ENCODE measurements at places on chromosomes 4 and X. TPM values are rescaled to one million over a fixed set of nuclear protein-coding genes. Genes with fewer than 3 reads are reported as not detected.

DNA sequence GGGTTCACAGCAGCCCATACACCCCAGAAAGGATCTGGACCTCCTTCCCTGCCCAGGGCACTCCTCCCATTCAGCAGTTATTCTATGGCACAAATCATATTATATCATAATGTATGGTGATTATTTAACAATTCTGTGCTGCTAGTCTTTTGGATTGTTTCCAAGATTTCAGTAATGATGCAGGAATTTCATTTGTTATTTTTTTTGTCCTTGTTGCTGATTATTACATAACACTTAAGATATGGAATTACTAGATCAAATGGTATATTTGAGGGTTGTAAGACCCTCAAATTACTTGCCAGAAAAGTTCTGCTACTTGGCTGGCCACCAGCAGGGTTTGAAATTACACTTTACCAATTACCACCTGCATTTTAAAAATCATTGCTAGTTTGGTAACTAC is 36.4 kb downstream of the QDPR start:
- peak; percentile 9 for DNase-seq

DNA sequence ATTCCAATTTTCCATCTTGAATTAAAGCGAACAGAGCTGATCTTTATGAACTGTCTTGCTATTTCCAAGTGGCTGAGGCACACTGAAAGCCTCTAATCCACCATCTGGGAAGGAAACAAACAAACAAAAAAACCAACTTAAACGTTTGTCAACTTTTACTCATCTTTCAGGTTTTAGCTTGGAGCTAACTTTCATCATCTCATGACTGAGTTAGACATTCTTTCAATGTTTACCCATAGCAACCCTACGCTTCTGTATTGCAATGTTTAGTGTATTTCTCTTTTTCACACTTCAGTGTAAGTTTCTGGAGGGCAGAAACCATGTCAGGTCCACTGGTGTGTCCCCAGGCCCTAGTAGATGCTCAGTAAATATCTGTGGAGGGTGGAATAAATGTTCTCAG is 343.8 kb downstream of the GBA3 start:
- DNase-seq, result no peak

DNA sequence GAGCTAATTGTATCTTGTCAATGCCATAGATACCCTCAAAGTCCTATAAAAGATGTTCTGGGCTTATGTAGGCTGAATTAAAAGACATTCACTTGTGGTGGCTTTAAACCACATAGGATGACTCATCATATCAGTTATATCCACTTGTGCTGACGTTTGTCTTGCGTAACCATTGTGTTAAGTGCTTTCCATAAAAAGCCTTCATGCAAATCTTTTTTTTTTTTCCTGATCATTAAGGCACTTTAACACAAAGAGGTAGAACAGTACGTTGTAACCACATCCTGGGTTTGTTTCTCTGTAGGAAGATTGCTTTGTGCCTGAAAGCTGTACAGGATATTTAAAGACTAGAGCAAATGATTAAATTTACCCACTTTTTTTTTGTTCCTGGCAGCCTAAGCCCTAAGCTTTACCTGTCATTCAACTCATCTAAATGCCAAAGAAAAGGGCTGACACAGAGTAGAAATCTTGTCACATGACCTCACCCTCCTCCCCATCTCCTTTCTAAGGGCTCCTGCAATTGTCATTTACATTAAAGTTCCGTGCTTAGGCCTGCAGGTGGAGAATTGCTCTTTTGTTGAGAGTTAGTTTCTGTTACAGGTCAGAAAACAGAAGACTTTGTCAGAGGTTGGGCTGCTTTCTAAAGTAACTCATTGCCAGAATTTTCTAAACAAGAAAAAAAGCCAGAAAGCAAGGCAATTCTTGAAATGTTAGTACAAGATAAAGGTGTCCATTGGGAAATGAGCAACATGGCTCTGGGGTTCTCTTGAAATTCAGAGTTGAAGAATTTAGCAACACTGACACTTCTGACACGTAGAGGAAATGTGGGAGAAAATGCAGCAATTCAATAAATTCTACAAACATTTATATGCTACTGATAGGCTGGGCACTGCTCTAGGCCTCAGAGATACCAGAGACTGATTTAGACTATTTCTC is 555.6 kb downstream of the PPARGC1A start:
- peak; percentile 100 for DNase-seq

DNA sequence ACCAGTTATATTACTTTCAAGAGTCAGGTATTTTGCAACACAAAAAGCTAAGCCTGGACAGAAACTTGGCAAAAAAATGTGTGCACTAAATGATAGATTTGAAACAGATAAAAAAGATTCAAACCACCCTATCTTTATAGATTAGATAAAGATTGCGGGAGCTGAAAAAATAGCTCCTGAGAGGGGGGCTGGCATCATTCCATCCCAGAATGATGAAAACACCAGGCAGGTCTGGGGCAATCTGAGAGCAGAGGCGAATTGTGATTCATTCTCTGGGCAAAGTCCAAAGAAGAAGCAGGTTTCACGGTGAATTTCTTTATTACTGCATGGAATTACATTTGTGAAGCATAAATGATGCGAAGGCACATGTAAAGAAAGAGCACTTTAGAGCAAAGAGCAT is 168.5 kb upstream of the DMD start:
- DNase-seq, result no peak

GRCh38 chr4:22490718-22491315 is 25.0 kb downstream of the ADGRA3 start:
- DNase-seq, result no peak

- DNase-seq, result peak; percentile 26
These were observed 18.5 kb upstream of the PIM2 start for GRCh38 chrX:48937054-48937907.

GRCh38 chr4:82415922-82416365 is 14.3 kb downstream of the HNRNPDL start:
- no peak for DNase-seq

GRCh38 chr4:83248486-83248885 is 36.1 kb downstream of the COQ2 start:
- DNase-seq, result no peak

- DNase-seq, result no peak
These were observed 23.7 kb upstream of the MSANTD1 start for GRCh38 chr4:3225071-3225850.

GRCh38 chr4:128862608-128863311 is 53.3 kb downstream of the JADE1 start:
- peak; percentile 15 for DNase-seq

- no peak for DNase-seq
These were observed 412.8 kb downstream of the HNRNPD start for GRCh38 chr4:81960961-81961360.

Gene VCX
- not detected for total RNA-seq

Gene COX7B2
- not detected for total RNA-seq

Gene DCHS2
- 0.36 TPM for total RNA-seq
